ENCODE measurements at places on chromosomes 13 and 19.

DNA sequence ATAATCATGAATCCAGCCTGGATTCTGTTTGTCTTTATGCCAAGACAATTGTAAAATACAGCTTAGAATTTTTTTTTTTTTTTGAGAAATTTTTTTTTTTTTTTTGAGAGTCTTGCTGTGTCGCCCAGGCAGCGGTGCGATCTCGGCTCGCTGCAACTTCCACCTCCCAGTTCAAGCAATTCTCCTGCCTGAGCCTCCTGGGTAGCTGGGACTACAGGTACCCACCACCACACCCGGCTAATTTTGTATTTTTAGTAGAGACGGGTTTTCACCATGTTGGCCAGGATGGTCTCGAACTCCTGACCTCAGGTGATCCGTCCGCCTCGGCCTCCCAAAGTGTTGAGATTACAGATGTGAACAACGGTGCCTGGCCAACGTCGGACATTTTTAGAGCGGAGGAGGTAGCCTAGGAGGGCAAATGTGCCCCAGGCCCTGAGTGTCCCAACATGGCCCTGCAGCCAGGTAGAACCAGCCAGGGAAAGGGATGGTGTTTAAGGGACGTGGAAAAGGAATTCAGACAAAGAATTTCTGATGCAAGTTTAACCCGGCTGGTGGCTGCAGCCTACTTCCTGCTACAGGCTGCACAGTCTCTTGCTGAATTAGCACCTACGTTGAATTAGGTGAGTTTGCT is 89.8 kb downstream of the GNG7 start:
- DNase-seq = no peak

GRCh38 chr19:38949580-38950367 is 19.0 kb downstream of the MRPS12 start:
- peak; percentile 73 for DNase-seq

DNA sequence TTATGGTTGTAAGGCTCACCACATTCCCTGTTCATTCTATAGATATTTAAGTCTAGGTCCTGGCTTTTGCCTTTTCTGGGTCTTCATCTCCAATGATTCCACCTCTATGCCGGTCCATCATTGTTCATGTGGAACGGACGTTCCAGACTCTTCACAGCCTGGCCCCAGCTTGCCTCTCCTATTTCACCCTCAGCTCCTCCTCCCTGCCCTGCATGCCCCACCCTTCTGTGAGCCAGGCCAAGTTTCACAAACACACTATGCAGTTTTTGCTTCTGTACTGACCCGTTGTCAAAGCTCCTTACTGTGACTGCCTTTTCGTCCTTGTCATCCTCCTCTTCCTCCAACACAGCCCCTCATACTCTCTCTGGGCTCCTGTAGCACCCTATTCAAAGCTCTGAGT is 31.3 kb downstream of the TEX26 start:
- DNase-seq = peak; percentile 9

DNA sequence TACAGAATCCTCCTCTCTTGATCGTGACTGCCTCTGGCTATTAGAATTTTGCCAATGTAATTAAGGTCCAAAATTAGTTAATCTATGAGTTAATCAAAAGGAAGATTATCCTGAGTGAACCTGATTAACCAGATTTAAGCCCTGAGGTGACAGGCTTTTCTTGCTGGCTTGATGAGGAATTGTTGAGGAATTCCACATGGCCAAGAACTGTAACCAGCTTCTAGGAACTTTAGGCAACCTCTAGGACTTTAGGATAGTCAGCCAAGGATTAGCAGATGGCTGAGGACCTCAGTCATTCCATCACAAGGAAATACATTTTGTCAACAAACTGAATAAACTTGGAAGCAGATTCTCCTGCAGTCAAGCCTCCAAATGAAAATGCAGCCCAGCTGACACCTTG is 84.8 kb downstream of the STOML3 start:
- no peak for DNase-seq

- DNase-seq = no peak
Measured at GRCh38 chr13:103153466-103153865, 87.2 kb upstream of the SLC10A2 start.

- DNase-seq = no peak
Measured at GRCh38 chr13:28392896-28393505, 101.9 kb downstream of the FLT1 start.

DNA sequence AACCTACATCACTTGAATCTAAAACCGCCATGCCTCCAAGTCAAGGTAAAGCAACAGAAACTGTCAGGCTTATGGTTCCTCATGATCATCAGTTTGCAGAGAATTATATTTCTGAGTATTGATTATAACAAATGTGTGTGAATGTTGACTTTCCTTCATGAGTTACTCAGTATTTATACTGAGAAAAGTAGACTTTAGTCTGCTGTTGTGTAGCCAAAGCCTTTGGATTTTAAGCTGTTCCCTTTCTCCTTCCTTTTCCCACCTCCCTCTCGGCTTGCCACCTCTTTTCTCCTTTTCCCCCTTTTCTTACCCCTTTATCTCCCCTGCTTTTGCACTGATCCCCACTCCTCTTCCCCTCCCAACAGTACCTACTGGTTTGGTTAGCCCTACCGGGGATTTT is 20.7 kb upstream of the GPR18 start:
- DNase-seq = no peak

DNA sequence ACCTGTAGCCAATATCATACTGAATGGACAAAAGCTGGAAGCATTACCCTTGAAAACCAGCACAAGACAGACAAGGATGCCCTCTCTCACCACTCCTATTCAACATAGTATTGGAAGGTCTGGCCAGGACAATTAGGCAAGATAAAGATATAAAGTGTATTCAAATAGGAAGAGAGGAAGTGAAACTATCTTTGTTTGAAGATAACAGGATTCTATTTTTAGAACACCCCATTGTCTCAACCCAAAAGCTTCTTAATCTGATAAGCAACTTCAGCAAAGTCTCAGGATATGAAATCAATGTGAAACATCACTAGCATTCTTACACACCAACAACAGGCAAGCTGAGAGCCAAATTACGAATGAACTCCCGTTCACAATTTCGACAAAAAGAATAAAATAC is 17.8 kb upstream of the CCNA1 start:
- DNase-seq = no peak

DNA sequence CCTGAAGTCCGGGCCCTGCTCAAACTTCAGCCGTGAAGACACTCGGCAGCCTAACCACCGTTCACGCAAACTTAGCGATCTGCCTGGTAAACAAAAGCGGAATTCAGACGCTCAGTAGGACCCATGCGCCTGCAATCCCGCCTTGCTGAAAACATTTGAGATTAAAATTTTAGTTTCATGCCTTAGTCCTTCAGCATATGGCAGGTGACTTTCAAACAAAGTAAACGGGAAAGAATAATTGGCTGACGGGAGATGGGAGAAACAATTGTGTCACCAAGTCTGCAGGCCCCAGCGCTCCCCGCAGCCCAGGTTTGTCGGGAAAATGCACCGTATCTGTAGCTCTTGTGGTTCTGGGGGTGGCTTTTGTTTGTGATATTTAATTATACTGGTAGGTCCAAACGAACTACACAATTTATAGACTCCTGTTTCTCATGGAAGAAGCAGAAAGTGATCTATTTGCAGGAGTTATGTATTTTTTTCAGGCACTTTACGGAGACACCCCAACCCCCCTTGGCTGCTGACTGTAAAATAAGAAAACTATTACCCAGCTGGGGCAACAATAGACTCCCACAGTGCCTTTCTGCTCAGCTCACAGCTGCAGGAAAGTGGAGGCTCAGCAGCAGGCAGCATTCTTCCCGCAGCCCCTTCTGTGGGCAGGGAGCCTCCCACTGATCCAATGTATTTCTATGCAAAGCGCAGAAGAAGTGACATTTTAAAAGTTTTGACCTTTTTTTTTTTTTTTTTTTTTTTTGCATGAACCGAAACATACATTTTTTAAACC is 94.8 kb downstream of the SOX1 start:
- DNase-seq = no peak

GRCh38 chr13:37142877-37143276 is 37.4 kb upstream of the CSNK1A1L start:
- DNase-seq = no peak

DNA sequence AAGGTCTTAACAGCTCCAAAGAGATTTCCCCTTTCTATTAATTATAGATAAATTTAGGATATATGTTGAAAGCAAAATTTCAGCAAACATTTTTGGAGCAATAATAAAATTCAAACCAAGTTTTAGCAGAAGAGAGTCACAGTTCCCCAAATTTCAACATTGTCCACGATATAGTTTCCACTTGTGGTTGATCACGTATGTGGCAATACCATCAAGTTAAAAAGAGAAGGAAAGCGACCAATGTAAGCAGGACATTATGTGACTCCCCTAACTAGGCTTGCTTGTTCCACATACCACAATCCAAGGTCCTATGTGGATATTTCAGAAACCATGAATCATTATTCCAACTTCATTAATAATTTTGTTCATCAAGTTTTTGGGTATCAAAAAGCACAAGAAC is 52.8 kb downstream of the ELF1 start:
- no peak for DNase-seq

GRCh38 chr19:51480590-51480989 is 2.3 kb downstream of the CEACAM18 start:
- peak; percentile 20 for DNase-seq

DNA sequence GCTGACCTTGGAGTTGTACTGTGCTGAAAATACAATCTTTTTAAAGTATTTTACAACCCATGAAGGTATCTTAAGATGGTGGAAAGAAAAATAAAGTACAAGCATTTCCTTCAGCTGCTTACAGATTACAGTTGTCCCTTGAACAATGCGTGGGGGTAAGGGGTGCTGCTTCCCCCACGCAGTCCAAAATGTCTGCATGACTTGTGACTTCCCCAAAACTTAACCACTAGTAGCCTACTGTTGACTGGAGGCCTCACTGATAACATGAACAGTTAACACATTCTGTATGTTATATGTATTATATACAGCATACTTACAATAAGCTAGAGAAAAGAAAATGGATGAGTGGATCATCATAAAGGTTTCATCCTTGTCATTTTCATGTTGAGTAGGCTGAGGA is 45.3 kb upstream of the ZNF599 start:
- no peak for DNase-seq

GRCh38 chr13:111482806-111483620 is 162.6 kb downstream of the TEX29 start:
- DNase-seq = no peak

GRCh38 chr13:51638216-51638871 is 54.1 kb downstream of the WDFY2 start:
- DNase-seq = no peak

DNA sequence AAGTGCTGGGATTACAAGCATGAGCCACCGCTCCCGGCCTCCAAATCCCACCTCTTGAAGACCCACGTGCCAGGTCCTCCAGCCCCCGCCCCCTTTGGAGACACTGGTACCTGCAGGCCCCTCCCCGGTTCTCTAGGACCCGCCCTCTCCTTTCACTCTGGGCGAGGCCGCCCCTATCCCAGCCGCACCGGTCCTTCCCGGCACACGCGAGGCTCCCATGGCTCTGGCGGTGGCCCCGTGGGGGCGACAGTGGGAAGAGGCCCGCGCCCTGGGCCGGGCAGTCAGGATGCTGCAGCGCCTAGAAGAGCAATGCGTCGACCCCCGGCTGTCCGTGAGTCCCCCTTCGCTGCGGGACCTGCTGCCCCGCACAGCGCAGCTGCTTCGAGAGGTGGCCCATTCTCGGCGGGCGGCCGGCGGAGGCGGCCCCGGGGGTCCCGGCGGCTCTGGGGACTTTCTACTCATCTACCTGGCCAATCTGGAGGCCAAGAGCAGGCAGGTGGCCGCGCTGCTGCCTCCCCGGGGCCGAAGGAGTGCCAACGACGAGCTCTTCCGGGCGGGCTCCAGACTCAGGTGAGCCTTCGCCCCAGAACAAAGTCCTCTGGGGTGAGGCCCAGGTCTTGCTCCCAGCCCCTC is at the start of gene CBLC:
CBLC (plus strand) TSS at position 176 of the 633 bp plus-strand sequence; CDS start at position 218, 42 bp downstream.
- DNase-seq = peak; percentile 78

GRCh38 chr19:20278342-20278741 is 111.3 kb downstream of the ZNF486 start:
- no peak for DNase-seq

DNA sequence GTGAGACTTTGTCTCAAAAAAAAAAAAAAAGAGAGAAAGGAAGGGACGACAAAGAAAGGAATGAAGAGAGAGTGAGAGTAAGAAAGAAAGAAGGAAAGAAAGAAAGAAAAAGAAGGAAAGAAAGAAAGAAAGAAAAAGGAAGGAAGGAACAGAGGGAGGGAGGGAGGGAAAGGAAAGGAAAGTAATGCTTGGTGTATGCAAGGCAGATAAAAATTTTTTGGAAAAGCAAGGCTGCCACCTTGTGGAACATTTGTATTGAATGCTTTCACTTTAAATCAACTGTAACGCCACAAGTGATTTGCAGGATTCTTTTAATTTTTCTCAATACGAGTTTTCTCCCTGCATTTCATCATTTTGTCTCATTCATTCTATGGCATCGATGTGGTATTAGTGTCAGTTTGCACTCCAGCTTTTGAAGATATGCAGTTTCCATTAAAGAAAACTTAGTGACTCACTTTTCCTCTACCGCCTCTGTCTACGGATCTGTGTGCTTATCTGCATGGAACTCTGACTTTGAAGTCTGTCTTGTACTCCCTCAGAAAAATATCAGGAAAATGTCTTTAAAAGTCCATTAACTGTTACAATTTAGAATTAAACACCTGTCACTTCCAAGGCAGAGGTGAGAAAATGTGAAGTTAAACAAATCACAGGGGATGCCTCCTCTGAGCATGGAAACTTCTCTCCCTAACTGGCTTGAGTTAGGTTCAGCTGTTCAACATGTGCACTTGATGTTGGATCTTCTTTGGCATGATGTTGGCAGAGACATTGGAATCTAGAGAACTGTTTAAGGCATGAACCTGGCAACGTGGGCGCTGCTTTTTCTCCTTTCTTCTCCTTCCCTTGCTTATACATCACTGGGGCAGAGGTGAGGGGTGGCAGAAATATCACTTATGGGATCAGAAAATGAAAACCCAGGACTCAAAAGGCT is 20.0 kb upstream of the ZDHHC20 start:
- peak; percentile 35 for DNase-seq

- DNase-seq = no peak
Measured at GRCh38 chr19:45468159-45468651, 409 bp downstream of the FOSB start.

GRCh38 chr13:99865420-99865930 is 106.1 kb downstream of the ZIC5 start:
- no peak for DNase-seq

GRCh38 chr19:40256512-40256911 is 28.6 kb downstream of the AKT2 start:
- DNase-seq = no peak

DNA sequence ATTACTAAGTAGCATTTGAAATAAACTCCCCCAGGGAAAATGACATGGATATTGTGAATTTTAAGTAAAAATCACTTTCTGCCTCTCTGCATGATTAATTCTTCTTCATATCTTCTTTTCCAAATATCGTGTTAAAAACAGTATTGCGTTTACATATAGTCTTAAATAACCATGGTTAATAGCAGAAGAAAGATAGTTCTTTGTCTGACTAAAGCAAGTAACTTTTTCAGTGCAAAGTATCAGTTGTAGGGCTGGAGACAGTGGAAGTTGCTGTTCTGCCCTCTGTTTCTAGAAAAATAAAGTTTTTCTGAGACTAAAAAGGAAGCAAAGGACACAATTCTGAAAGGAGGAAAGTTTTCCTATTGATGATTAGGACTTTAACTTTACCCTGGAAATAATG is 330.2 kb downstream of the NDFIP2 start:
- no peak for DNase-seq

- DNase-seq = no peak
Measured at GRCh38 chr19:1528596-1529429, 4.9 kb downstream of the PLK5 start.
